ENCODE measurements at places on chromosomes 12 and 14. TPM values are rescaled to one million over a fixed set of nuclear protein-coding genes. Genes with fewer than 3 reads are reported as not detected.

Gene AQP6
- 0.39 TPM for total RNA-seq

Gene PPP2R5C
- total RNA-seq, result 63.3 TPM

Gene AQP2
- not detected for total RNA-seq

Gene OR2AP1
- total RNA-seq, result not detected

Gene AGAP2
- 5.7 TPM for total RNA-seq

Gene REM2
- total RNA-seq, result 0.44 TPM

Gene DBX2
- total RNA-seq, result not detected

Gene CTSG
- 2.5 TPM for total RNA-seq

Gene B4GALNT3
- total RNA-seq, result 10.0 TPM

Gene EIF2S3B
- total RNA-seq, result not detected

Gene CDKN3
- total RNA-seq, result 4.6 TPM

Gene ANO2
- total RNA-seq, result 13.8 TPM

Gene CABP1
- total RNA-seq, result 0.22 TPM

Gene NFE2
- not detected for total RNA-seq

Gene DEPDC4
- not detected for total RNA-seq

Gene TPH2
- not detected for total RNA-seq

Gene GDF3
- not detected for total RNA-seq

Gene IFNG-AS1
- total RNA-seq, result not detected

Gene PIP4P1
- 11.8 TPM for total RNA-seq

Gene TEAD4
- total RNA-seq, result 34.2 TPM

All from tibial nerve (tissue), 4 donors.